ENCODE measurements at places on chromosomes 3 and 15.

DNA sequence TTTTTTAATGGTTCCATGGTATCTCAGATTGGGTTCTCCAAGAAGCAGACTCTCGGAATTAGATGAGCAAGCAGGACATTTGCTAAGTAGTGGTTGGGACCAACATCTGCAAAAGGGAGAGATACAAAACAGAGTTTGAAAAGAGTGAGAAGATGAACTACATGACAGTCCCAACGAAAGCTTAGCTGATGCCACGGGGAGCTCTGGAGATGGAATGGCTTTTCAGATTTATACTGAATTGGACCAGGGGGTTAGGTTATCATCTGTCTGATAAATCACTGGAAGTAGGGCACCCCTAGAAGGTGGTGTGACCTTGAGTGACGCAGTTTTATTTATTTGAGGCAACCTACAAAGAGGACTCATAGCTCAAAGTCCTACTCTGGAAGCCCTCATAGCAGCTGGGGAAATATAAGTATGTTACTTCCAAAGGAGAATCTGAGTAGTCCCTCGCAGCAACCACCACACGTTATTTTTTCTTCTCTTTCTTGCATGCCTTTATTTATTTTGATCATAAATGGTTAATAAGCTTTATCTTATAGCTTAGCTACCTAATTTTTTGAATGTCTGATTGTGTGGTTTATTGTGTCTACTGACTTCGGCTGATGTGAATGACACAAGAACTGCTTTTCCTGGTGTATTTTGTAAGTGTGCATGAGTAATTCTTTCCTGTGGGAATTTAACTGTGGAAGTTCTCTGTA, 815.4 kb downstream of the SQOR start:
- DNase-seq, result no peak

- DNase-seq, result no peak
Measured at GRCh38 chr3:72914383-72914782, 26.5 kb downstream of the GXYLT2 start.

DNA sequence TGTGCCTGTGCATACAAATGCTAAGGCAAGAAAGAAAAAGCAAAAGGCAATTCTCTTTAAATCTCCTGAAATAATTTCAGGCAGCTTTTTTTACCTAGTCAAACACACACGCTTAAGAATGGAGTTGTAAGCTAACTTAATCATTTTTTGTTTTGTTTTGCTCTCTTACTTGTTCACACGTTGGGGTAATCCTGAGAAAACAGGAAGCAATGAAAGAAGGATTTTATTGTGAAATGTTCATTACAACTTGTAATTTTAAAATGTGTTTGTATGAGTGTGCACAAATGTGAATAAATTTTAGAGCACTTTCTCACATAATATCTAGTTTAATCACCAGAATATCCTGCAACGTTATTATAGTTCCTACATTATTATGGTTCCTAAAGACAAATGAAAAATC, 263.8 kb downstream of the LPP start:
- no peak for DNase-seq

GRCh38 chr3:31936420-31937060, 44.5 kb downstream of the OSBPL10 start:
- no peak for DNase-seq

GRCh38 chr3:115169808-115170207, 22.7 kb upstream of the ZBTB20 start:
- no peak for DNase-seq

DNA sequence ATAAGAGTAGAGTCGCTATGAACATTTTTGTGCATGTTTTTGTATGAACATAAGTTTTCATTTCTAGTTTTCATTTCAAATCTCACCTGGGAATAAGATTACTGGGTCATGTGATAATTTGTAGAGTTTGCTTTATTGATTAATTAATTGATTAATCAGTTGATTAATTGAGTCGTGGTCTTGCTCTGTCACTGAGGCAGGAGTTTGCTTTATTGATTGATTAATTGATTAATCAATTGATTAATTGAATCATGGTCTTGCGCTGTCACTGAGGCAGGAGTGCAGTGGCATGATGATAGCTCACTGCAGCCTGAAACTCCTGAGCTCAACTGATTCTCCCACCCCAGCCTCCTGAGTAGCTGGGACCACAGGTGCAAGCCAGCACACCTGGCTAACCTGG, 111.6 kb downstream of the TCF12 start:
- DNase-seq, result no peak

DNA sequence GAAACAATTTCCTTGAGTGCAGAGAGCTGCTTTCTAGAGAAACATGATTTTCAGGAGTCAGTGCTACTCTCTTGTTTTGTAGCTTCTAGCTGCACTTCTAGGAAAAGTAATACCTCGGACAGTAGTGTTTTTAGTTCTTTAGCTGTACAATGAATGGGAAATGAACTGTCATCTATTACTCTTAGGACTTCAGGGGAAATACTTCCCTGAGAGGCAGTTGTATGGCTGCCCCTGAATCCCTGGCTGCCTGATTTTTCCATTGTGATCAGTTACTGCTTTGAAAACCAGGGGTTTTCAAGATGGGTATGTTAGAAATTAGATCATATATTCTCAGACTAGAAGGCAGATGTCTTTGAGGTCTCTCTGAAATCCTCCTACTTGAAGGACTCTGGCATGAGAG, 200.3 kb upstream of the SEMA6D start:
- DNase-seq, result no peak

DNA sequence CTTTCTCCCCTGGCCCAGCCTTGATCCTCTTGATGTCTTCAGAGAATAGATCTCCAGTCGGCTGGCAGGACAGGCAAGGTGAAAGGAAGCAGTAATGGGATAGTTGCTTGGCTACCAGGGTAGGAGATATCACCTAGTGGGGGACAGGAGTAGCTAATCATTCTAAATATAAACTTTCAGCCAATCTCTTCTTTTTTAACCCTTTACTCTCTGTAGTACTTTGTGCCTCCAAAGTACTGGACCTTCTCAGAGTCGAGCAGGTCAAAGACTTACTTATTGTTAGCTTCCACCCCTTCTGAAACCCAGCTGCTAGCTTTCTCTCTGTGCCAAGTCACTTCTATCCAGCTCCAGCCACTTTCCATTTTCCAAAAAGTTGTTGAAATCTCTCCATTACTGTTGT, 43.4 kb upstream of the FILIP1L start:
- no peak for DNase-seq

DNA sequence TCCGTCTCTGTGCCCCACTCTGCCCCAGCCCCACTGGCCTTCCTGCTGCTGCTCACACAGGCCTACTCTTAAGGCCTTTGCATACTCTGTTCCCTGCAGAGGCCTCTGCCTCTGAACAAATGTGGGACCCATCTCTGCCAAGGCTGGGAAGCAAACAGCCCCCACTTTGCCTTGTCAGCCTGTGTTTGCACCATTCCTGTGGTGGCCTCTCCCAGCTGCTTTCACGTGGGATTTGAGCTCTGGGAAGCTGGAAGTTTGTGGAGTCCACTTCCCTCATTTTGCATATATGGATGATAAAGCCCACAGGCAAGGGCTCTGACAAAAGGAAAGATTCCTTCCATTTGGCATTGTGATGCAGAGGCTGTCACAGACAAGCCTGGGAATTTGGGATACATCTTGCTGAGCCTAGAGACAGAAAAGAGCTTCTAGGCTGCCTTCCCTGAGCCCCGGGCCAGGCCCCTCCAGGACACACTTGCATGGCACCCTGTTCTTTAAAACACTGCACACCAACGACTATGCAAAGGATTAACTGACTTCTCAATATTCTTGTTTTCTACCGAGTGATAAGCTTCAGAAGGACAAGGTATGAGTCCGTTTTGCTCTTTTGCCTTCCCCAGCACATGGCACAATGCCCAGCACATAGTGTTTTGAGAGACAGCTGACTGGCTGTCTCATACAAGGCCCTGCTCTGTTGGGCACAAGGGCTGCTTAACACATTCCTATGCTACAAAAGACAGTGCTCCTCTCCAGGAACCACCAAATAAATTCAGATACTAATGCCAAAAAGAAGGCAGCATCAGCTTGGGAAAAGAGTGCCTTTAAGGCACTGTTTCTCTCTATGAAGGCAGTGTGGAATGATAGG, 120.7 kb upstream of the TOPAZ1 start:
- no peak for DNase-seq

- DNase-seq, result no peak
Measured at GRCh38 chr15:39336926-39337325, 244.0 kb upstream of the THBS1 start.

DNA sequence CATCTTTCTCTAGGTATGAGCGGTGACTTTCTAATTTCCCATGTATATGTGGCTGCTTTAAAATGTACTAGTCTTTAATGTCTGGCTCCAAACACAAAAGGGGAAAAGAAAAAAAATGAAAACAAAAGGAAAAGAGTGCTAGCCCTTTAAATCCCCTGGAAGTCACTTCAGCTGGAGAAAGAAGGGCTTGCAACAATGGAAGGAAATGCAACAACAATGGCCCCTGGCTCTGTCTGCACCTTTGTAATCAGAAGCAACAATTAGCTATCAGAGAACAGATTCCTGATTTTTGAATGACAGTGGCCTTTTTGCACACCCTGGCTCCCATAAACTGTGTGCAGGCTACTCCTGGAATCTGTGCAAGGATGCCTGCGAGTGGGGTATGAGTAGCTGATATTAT, 591.2 kb downstream of the FHIT start:
- no peak for DNase-seq

- no peak for DNase-seq
Measured at GRCh38 chr3:186025161-186025560, 83.7 kb downstream of the ETV5 start.

DNA sequence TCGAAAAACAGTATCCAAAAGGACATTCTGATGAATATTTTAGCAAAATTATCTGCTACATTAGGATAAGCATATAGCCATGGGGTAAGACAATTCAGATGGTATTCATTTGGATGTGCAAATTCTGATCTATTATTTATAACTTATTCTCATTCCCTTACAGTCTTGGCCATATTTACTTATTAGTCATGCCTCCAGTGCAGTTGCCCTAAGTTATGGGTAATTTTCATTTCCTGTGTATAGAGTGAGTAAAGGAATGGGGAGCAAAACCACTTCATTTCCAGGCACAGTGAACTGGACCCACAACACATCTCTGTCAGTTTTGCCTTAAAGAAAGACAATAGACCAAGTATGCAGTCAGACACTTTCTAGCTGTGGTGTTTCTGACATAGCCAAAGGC, 134.3 kb downstream of the POLQ start:
- no peak for DNase-seq

GRCh38 chr3:149435996-149436885, 38.3 kb upstream of the TM4SF4 start:
- no peak for DNase-seq

GRCh38 chr3:127689266-127689860, 16.6 kb downstream of the ABTB1 start:
- peak; percentile 2 for DNase-seq

- DNase-seq, result no peak
Measured at GRCh38 chr3:159936541-159936940, 52.1 kb upstream of the IL12A start.

DNA sequence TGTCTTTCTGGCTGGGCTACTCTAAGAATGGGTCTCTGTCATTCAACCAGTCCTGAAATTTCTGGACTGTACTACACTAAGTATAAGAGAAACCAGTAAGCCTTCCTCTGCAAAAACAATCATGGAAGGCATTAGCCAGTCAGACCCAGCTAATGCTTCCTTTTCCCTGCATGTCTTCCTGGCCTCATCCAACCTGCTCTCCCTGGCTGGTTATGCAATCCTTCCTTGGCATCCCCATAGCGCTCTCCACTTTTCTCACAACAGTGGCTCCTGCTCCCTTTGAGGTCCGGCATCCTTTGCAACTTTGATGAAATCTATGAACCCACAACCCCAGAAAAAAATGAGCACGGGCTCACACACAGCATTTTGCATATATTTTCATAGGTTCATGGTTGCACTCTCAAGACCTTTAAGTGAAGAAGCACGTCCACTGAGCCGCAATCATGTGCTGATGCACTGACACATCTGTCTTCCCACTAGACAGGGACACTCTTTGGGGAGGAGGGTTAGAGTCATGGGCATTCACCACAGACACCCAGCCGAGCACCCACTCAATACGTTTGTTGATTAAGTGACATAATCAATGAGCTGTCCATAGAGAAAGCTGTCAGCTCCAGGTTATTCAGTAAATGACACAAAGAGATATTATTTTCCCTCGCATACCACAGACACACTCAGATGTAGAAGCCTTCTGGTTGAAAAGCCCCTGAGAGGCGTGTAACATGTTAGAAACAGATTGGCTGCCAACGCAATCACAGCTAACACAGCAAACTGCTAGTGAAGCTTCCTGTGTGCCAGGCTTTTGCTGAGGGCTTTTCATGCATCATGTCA, 66.7 kb downstream of the PLD1 start:
- no peak for DNase-seq

DNA sequence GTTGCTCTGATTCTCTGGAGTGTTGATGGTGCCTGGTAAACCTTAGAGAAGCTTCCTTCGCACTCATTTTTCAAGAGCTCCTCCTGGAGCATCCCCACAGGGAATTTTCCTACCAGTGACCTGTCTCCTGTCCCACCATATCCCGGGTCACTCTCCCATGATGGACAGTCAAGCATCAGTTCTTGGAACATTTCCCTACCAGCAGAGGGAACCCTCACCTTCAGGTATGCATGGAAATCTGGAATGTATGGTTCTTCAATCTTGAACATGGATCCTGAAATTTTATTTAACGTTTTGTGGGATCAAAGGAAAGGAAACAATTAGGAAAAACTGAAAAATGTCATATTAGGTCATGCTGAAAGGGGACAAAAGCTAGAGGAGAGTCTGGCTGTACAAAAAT, 153.8 kb downstream of the SPATA16 start:
- DNase-seq, result no peak

DNA sequence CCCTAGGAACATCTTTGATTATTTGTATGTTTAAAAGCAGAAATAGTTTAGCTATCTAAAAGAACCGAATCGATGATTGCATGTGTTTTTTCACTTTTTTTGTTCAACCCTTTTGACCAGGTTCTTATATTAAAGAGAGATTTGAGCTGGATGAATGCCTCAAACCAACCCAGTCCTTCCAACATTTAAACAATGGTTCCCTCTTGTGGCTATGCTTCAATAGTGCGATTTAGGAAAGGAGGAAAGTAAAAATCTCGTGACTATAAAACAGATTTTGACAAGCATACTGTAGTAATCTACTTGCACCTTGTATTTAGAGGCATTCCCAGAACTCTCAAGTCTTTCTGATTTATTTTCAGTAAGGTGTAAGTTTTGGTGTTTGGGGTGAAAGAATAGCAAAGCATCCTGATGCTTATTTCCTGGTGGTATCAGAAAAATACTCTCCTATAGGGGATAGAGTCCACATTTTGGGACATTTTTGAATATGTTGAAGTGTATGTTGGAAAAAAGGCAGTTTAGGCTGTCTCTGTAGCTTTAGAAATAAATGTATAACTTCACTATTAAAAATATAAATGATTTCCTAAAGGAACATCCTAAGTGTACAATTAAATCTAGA, 159.6 kb upstream of the KCNH8 start:
- no peak for DNase-seq

Measured in adrenal gland (tissue), 19 donors.